ENCODE measurements at places on chromosomes 12 and 14.
A peak's percentile ranks its signal among the peaks of the same experiment; 100 is the strongest.

DNA sequence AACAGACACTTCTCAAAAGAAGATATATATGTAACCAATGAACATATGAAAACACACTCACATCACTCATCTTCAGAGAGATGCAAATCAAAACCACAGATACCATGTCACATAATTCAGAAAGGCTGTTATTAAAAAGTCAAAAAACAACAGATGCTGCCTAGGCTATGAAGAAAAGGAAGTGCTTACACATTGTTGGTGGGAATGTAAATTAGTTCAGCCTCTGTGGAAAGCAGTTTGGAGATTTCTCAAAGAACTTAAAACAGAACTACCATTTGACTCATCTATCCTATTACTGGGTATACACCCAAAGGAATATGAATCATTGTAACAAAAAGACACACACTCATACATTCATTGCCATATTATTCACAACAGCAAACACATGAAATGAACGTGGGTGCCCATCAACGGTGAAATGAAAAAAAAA is 35.1 kb downstream of the EIF2S3B start:
- no peak for DNase-seq

- DNase-seq, result no peak
Measured at GRCh38 chr14:70168406-70168805, 20.3 kb downstream of the SLC8A3 start.

GRCh38 chr14:38522724-38523123 is 266.8 kb upstream of the CLEC14A start:
- no peak for DNase-seq

DNA sequence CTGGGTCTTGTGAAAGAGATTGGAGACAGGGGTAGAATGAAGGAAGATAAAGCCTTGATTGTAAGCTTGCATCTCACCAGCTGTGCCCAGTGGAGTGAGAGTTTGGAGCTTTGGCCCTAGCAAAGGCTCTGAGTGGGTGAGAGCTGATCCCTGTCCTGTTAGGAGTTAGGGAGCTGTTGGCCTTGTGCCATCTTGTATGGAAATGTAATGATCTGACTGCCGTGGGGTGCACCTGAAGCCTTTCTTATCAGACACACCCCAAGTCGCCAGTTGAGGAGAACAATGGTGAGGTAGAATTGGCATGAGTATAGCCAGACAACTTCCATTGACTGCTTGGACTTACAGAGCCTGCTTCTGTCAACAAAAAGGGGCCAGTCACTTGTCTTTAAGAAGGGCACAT is 130.1 kb downstream of the PRKCH start:
- no peak for DNase-seq

GRCh38 chr14:49892301-49892635 is 614 bp upstream of the ARF6 start:
- no peak for DNase-seq

- DNase-seq, result no peak
Measured at GRCh38 chr12:107328442-107329133, 235.2 kb upstream of the CRY1 start.

DNA sequence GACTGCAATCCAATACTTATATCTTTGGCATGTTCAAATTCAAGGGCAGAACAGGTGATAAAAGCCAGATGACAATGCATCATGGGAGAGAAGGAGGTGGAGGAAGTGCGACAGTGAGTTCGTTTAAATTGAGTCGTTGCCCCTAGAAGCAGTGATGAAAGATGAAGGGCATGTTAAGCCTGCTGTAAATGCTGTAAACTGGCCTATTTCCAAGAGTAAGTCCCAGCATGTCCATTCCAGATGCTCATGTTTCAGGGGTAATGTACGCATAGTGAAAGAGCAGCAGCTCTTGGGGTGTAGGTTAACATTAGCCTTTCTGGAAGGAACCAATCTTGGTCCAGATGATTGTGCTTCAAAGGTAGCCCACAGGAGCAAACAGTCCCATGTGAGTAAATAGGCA is 97.1 kb downstream of the C2CD5 start:
- DNase-seq, result no peak

DNA sequence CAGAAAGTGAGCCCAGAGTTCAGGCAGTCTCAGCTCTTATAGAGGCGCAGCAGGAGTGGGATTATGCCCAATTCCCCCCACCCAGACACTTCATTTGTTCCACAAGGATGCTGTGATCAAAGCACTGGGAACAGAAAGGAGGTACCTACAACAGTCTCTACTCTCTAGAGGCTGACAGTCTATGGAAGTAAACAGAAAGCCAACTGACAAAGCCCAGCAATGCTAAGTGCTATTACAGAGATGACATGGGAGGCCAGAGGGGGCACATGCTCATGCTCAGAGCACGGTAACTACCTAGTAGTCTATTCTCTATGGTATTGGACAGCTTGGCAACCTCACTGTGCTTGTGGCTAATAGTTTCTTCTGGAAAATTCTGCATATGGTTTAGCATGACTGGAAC is 85.9 kb downstream of the STXBP6 start:
- DNase-seq, result no peak

DNA sequence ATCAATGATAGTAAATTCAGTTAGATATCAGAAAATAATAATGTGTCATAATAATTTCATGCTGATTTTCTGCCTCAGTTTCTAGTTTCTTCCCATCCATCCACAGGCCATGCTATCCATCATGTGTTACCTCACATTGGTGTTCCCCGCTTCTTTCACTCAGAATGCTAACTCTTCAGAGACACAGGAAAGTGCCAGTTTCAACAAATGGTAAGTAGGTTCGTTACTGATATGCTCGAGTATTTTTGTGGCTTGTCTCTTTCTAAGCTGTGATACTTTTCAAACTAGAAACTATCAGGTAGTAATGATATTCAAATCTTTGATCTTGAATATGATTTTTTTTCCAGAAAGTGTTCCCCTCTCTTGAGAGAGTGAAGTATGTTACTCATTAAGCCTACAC is 1.5 kb downstream of the KLRB1 start:
- no peak for DNase-seq

DNA sequence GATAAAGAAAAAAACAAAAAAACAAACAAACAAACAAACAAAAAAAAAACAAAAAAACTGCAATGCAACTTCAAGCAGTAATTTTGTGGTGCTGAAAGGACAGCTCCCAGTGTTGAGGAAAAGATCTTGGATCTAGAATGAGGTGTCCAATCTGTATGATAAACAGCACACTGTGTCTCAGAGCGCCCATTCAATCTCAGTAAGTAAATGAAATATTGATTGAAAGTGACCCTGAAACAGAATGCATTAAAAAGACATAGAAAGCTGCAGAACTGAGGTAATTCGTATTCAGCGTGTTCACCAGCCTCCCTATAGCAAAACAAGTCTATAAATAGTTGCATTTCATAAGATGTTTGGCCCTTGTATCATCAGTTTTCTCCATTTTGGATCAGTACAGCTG is 153.0 kb downstream of the NOVA1 start:
- DNase-seq, result no peak

- no peak for DNase-seq
Measured at GRCh38 chr14:45065540-45065939, 18.4 kb upstream of the PRPF39 start.

DNA sequence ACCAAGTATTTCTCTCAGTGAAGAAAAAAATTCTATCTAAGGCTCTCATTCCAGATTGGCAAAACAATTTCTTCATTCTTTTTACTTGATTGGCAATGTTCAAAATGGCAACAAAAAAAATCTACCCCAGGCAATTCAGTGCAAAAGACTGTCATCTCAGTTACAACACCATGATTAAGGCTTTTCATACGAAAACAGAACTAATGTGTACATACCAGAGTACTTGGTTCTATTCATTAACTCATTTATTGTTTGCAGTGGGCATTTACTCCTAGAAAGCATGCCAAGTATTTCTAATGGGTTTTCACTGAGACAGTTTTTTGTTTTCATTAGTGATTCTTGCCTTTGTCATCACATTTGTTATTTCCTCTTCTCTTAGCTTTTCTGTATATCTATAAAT is 33.0 kb downstream of the DBX2 start:
- no peak for DNase-seq

DNA sequence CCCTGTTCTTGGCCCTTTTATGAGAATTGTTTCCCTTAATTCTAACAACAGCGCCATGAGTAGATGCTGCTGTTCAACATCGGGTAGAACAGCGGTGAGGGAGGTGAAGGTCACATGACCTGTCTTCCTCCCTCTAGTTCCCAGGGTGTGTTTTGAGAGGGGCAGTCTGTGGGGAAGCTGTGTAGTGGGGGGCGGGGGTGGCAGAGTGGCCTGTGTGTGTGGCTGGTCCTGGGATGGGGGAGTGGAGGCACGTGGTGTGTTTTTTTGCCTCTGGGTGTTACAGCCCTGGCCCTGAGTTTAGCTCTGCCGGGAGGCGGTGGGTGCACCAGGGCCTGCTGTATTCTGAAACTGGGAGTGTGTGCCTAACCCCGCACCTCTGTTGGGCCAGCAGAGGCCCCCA is 202.7 kb downstream of the TSPAN9 start:
- no peak for DNase-seq

GRCh38 chr12:67426067-67426466 is 156.9 kb downstream of the CAND1 start:
- DNase-seq, result no peak

DNA sequence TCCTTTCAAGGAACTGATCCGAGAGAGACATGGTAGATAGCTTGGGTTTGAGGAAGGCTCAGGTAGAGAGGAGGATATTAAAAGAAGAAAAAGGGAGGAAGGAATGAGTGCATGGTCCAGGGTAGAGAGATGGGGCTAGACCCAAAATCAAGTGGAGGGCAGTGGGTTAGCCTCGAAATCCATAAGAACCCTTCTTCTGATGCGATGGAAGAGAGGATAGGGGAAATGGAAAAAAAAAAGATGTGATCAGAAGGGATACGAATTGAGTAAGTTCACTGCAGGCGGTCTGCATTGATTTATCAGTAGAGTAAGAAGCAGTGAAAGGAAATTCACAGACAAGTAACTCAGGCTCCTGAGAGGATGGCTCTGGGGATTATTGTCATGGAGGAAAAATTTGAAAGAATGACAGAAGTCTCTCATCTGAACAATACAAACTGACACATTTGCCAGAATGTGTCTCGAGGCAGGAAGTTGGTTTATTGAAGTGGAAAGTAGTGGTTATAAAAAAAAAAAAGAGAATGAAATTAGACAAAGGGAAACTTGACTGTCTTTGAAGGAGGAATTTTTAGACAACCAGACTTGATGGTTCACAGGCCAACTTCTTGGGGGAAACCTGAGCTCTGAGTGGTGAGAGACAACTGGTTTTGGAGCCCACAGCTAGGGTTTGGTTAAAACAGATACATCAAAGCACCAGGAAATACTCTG is 10.2 kb downstream of the PPFIBP1 start:
- no peak for DNase-seq

DNA sequence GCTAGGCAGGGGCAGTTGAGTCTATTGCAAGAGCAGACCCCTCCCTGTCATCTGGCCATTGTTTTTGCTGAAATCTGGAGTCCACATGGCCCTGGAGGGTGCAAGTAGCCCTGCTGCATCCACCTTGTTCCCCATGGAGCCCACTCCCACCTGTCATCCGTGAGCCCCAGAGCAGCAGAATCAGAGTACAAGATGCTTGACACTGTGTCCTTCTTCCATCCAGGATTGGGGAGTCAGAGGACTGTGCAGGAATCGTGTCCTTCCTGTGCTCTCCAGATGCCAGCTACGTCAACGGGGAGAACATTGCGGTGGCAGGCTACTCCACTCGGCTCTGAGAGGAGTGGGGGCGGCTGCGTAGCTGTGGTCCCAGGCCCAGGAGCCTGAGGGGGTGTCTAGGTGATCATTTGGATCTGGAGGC is 8.8 kb downstream of the DHRS2 start:
- DNase-seq, result no peak

GRCh38 chr14:70180718-70181117 is 8.0 kb downstream of the SLC8A3 start:
- DNase-seq, result no peak

GRCh38 chr14:87940382-87940781 is 52.6 kb downstream of the GALC start:
- no peak for DNase-seq

GRCh38 chr14:63362389-63362819 is 43.7 kb upstream of the GPHB5 start:
- no peak for DNase-seq

DNA sequence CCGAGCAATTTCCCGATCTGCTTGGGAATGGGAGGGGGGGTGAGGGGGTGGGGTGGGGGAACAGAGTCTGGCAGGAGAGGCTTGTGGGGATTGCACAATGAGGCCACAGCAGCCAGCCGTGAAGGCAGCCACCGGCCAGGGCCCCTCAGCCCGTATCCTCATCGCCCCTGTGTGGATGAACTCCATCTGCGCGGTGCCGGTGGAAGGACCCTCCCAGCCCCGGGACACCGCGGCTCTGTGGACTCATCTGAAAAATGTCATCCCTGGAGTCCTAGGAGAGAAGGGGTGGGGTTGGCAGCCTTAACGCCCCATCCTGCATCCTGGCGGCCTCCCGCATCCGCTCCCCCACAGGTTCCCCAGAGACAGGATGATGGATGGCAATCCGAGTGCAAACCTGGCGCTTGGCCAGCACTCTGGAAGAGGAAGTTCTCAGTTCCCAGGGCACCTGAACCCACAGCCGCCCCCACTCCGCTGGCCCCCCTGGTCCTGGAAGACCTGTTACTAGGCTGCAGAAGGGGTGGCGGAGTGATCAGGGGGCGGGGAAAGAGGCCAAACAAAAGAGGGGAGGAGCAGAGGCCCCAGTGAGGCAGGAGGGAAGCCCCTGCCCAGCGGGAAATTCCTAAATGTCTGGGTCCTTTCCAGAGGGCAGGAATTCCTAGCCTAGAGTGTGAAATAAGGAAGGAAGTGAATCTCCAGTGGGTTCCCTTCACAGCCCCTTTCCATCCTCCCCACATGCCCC is 1.2 kb upstream of the TNFAIP2 start:
- peak; percentile 79 for DNase-seq

- DNase-seq, result peak; percentile 88
Measured at GRCh38 chr14:103730490-103731035, 15.0 kb downstream of the ZFYVE21 start.

GRCh38 chr12:49272790-49273725 is 8.2 kb downstream of the TUBA1C start:
- no peak for DNase-seq

GRCh38 chr14:65847075-65847847 is 434.7 kb downstream of the FUT8 start:
- DNase-seq, result no peak

DNA sequence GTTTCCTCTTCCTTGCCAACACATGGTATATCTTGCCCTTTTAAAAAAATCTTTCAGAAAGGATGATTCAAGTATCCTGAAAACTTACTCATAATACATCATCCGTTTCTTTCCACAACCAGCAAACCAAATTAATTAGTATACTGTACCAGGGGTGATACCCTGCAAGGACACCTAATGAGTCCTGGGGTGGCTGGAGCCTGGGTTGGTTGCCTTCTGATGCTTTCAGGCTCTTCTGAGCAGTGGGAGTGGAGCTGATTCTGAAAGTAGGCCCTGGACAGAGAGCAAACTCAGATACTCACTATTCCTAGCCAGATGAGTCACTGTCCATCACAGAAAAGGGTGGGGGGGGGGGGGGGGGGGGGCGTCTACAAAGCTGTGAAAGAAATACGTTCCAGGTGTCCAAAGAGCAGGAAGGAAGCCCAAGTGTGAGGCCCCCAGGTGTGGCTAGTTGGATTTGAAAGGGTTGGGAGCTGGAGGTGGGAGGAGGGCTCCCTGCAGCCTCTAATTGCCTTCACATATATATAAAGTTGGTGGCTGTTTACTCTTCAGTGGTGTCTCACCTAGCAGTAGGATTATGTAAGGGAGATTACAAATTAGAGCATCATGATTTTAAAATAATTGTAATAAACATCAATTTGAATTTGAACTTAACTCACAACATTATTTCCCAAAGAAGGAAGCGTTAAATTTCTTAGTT is 36.5 kb downstream of the FBXO33 start:
- DNase-seq, result no peak

- DNase-seq, result no peak
Measured at GRCh38 chr12:51186465-51187085, 13.6 kb upstream of the TFCP2 start.

Measured in left lobe of liver (tissue), 2 donors.